ENCODE measurements at places on chromosomes 5 and 9. TPM values are rescaled to one million over a fixed set of nuclear protein-coding genes. Genes with fewer than 3 reads are reported as not detected.

DNA sequence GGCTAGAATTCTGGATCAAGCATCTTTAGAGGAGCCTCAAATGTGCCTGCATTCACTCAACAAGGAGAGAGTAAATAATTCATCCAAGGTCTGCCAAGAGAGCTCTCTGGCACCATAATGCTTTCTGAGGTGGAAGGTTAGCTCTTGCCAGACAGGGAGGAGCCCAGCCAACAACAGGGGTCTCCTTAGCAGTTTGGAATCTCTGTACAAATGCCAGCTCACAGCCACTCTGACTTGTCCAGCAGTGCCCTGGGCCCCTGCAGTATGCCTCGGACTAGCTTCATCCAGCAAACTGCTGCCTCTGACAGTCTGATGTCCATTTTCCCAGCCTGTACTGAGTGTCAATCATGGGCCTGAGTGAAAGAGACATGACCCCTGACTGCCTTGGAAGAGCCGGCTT is 127.2 kb upstream of the SLC44A1 start:
- DNase-seq: no peak

The SGCD gene
- total RNA-seq: 1.2 TPM

The GLDC gene
- total RNA-seq: 0.58 TPM

DNA sequence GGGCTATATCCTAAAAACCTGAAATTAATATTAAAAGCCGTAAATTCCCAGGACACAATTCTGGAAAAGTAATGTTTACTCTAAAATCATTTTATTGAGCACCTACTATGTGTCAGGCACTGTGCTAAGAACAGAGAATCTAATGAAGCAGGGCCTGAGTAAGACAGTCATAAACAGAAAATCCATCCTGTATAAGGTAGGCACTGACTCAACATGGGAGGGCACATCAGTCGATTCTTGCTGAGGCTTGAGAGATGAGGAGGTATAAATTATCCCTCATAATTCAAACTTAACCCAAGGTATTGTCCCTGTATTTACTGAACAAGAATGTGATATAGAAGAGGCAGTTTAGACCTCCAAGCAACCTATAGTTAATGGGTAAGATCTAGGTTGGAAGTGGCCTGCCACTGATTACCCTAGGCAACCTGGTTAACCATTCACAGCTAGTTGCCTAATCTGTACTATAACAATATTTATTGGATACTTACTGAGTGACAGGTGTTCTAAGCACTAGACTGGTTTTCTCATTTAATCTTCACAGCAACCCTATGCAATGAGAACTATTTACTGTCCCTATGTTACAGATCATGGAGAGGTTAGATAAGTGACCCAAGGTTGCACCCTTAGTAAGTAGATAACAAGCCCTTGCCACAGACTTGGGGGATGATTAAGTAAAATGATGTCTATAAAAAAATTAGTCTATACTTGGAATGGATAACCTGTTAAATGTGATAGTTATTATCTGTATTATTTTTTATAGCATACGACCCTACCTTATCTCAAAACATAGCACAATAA is 317.7 kb downstream of the PDE4D start:
- peak; percentile 28 for DNase-seq

The BHMT2 gene
- 0.49 TPM for total RNA-seq

- DNase-seq: no peak
These were observed 563.8 kb downstream of the TLR4 start for GRCh38 chr9:118268046-118268445.

The TXNDC8 gene
- not detected for total RNA-seq

- DNase-seq: no peak
These were observed 214.3 kb upstream of the GRIA1 start for GRCh38 chr5:153276151-153276550.

The FBP2 gene
- not detected for total RNA-seq

- DNase-seq: no peak
These were observed 94.5 kb upstream of the FER start for GRCh38 chr5:108653201-108653600.

The IL9 gene
- total RNA-seq: not detected

DNA sequence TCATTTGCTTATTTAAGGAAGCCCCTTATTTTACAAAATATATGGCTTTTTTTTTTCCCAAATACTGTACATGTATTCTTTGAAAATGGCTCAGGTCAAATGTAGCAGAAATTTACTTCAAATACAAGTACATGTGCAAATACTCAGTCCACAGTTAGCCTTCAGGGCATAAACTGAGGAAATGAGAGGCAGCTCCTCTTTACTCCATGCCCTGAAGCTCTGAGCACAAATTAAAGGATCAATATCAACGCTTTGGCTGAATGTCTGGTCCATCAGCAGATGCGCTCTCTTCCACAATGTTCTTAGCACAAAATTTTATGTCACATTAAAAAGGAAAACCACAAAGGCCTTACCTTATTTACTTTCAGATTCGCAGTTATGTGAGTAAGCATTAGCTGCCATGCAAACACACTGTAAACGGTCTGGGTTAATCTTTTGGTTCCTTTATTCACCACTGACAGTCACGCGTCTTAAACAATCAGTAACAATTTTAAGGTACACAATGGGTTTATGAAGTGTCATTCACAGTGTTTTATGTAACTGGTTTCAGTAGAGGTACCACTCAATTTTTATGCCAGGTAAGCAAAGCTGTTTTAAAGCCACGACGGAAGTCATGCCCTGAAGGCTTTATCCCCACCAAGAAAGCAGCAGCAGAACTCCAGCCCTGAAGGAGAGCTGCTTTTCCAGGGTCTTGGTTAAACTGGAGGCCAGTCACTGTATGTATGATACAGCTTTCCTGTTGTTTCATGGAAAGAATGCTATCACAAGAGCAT is 103.4 kb downstream of the OTULIN start:
- no peak for DNase-seq

- DNase-seq: no peak
These were observed 3.9 kb downstream of the TYRP1 start for GRCh38 chr9:12696931-12697622.

The DIRAS2 gene
- total RNA-seq: 1.4 TPM

The OR1Q1 gene
- total RNA-seq: not detected

The OTULINL gene
- 33.9 TPM for total RNA-seq

DNA sequence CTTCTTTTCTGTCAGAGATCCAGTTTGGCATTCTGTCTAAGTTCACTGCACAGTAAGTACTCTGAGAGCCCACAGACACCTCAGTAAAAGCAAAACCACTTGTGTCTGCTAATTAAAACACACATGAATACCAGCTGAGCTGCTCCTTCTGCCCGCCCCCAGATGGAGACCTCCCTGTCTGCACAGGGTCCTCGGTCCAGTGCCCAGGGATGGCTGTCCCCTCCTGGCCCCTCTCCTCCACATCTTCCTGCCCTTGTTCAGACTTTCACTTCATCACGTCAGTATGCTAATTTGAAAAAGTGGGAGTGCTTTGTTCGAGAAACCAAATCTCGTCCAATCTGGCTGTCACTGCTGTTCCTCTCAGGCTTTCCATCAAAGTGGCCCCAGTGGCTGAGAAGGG is 43.5 kb downstream of the LIX1 start:
- DNase-seq: no peak

DNA sequence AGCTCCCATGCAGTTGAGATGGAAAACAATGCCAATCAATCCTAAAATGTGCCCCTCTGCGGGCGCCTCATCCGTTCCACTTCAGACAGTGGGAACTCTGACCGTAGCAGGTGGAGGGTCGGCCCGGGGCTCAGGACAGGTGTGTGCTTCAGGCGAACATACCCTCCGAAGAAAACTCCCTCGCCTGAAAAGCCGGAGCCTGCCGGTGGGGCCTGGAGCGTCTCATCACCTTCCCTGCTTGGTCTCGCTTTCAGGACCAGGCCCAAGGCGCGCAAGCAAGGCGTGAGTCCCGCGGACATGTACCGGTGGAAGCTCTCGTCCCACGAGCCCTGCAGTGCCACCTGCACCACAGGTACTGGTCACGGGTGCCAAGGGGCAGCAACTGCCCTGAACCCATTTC is 26.4 kb downstream of the ADAMTSL2 start:
- no peak for DNase-seq

The PCDHB8 gene
- 0.12 TPM for total RNA-seq

The PPP3R2 gene
- total RNA-seq: not detected

The ZNF483 gene
- total RNA-seq: 27.4 TPM

DNA sequence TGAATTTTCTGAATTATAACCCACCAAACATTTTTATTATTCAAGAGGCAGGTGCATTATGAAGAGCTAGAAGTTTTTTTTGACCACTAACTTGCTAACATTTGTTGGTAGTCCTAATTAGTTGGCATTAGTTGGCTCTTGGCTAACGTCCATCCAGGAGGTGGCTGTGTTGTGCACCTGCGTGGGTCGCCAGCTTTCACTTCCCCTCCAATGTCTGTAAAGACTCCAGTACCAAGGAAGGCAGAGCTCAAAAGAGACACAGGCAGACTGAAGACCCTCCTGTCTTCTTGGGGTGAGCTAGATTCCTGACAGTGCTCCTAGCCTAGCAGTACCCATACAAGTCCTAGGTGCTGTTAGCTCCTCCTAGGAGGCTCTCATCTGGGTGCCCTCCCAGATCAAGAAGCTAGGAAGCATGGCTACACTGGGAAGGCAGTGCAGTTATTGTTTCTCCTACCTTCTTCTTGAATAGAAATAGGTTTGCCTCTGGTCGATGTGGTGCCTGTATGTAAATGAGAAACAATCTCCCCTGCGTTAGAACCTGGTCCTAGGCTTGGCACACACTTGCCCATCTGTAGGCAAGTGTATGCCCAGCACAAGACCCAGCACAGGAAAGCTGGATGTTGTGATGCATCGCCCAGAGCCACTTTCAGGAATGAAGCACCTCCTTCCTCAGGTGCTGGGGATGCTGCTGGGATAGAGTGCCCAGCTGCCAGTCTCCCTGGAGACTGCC is 190.9 kb downstream of the ICE1 start:
- DNase-seq: peak; percentile 16

- no peak for DNase-seq
These were observed 151.4 kb downstream of the COL23A1 start for GRCh38 chr5:178438796-178439195.

The OGN gene
- 28.3 TPM for total RNA-seq

The BAAT gene
- not detected for total RNA-seq

The F12 gene
- total RNA-seq: 7.0 TPM

The DPYSL3 gene
- total RNA-seq: 12.0 TPM

The SLC27A6 gene
- 0.41 TPM for total RNA-seq

DNA sequence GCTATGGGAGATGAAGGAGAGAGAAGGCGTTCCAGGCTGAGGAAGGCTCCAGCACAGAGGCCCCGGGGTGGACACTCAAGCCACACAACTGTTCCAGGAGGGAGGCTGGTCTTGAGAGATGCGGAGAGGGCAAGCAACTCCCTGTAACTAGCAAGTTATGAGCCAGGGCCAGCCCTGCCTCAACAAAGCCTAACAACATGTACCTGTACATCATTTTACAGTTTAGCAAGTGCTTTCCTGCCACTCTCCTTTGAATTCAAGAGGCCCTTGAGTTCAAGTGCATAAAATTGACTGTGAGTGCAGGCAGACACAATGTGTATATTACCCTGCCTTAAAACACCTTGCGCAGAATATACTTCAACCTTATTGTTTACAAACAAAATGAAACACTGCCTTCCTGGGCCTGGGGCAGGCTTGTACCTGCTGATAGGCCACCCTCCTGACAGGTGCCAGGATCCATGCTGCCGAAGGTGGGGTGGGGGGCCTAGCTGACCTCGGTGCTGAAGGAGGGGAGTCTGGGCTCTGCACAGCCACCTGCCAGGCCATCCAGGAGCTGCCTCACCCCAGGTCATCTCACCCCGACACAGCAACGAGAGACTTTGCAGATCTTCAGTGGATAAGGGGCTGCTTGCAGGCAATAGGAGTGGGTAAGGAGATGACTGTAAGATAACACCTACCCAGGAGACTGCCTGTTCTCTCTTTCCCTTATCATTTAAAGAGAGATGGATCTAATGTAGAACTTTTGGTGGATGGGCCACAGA is 80.0 kb downstream of the PPARGC1B start:
- DNase-seq: no peak

GRCh38 chr9:81492710-81493447 is 196.5 kb downstream of the TLE1 start:
- DNase-seq: no peak

The CTXN3 gene
- not detected for total RNA-seq

The IFNA13 gene
- total RNA-seq: not detected

The CDC23 gene
- 21.9 TPM for total RNA-seq

The SAPCD2 gene
- 11.2 TPM for total RNA-seq

DNA sequence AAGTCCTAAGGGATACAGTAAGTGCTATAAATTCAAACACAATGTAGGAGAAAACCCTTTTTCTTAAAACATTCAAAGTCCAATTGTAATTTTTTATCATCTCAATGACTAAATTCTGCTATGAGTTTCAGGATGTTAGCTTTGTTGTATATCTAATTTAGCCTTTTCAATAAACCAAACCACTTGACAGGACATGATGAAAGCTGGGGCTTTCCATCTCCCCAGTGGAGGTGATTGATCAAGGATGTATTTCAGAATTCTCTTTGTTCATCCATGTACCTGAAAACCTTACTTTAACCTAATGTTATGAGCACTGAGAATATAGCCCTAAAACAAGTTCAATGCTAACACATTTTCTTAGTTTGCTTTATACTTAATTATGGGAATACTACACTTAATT is 639.0 kb upstream of the ITGA1 start:
- no peak for DNase-seq

The RALGDS gene
- total RNA-seq: 38.3 TPM

DNA sequence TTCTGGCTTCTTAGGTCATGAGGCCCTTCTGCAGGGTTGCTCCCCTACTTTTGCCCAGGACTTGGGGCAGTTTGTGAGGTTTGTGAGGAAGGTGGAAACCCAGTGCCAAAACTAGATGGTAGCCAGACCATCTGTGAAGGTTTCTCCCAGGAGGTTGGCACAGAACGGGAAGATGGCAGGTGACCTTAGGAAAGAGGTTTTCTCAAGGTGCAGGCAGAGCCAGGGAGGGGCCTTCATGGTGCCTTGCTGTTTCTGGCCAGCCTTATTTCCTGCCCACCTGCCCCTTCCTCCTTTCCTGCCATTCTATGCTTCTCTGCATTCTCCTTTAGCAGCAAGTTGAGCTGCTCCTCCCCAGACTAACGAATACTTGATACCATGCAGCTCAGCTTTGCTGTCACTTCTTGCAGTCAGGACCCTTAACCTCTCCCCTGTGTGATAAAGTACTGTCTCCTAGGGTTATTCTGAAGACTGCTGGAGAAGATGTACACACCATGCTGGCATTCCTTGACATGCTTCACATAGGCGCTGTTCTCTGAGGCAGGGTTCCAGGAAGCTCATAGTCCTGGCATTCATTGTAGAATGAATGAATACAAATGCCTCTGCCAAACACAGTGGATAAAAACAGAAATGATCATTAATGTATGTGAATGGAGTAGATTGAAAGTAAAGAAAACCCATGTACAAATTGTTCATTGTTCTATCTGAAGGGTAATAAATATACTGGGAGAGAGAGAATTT is 154.3 kb downstream of the KDM4C start:
- no peak for DNase-seq

The SLC46A2 gene
- 0.16 TPM for total RNA-seq

- DNase-seq: no peak
These were observed 203.7 kb upstream of the RORB start for GRCh38 chr9:74293479-74293878.

DNA sequence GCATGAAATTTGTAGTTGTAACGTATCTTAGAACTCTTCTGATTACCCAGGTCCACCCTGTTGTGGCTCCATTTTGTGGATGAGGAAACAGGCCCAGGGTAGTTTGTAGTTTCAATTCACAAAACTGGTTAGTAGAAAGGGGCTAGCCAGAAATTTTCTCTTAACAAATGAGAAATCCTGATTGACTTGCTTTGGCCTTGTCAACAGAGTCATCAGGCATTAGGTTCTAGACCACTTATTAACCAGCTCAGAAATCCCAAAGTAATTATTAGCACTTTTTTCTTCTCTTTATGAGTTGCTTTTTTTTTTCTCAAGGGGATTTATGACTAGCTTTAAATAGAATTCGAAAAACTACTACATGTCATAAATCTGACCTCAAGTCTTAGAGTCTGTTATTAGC is 160.2 kb downstream of the SH3GL2 start:
- DNase-seq: no peak

GRCh38 chr5:98540056-98540455 is 233.4 kb upstream of the RGMB start:
- DNase-seq: no peak

Measured in mucosa of descending colon (tissue), 3 donors.